CD4-positive, alpha-beta T cell treated with Interleukin-6 for 4 hours (primary cell): ENCODE measurements at places on chromosomes 3 and 15.

DNA sequence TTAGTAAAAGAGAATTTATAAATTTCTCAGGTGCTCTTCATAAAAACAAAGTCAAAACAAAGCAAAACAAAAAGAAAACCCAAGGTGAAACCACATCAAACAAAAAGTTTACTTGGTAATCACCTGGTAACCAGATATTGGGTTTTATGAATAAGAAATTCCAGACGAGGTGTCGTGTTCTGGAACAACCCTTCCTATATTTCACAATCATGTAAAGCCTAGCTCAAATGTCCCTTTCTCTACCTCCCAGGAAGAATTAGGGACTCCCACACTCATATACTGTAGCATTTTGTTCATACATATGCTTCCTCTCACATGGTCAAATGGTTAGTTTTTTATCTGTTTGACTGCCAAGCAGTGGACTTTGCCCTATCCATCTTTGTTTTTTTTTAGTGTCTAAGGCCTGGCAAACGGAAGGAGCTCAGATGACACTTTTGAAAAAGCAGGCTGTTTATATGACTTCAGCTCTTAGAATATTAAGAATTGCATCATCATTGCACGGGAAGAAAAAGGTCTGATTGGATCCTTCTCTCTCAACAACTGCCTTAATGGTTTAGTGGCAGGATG, 326.7 kb upstream of the TBL1XR1 start:
- DNase-seq: no peak

DNA sequence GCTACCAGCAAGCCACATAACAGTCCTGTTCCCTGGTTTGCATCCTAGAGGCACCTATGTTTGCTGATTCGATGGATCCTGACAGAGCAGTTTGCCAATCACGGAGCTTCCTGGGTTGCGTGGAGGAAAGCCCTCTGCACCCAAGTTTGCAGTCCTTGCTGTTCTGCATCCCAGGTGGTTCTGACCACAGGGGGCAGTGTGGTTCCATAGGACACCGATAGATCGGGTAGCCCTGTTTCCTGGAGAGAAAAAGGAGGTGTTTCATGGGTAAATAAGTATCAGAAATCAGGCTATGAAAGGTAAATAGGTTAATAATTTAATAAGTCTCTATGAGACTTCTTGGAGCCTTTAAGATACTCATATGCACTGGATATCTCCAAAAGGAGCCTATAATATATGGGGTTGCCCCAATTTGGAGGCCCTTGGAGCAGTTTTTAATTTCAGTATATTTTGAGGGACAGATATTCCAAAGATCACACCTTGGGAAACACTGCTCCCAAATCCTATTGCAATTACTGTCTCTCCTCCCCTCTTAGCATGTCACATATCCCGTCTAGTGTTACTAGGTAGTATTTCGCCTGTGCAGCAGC, 194.6 kb upstream of the TPM1 start:
- peak; percentile 26 for DNase-seq

DNA sequence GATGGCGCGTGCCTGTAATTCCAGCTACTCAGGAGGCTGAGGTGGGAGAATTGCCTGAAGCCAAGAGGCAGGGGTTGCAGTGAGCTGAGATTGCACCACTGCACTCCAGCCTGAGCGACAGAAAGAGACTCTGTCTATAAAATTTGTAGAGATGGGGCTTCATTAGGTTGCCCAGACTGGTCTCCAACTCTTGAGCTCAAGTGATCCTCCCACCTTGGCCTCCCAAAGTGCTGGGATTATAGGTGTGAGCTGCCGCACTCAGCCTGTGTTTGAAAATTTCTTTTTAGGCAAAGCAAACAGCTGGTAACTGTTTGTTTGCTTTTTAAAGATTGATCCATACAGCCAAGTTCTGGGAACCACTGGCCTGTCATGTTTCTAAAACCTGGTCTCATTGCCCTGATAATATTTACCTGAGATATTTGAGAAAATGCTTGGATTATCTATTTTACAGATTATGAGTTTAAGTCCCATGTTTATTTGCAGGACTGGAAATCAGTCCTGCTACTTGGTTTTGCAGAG, 64.2 kb upstream of the LMOD3 start:
- no peak for DNase-seq

DNA sequence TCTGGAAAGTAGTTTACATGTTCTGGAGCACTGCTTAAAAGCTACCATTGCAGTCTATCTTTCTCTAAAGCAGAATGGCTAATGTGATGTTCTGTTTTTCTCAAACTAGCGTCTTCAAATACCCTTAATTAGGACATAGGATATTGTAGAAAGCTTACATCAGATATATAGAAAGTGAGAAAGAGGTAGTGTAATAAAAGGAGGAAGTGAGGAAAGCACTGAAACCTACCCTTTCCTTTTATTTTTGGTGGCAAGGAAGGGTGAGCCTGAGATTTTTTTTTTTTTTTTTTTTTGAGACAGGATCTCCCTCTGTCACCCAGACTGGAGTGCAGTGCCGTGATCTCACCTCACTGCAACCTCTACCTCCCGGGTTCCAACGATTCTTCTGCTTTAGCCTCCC, 9.4 kb downstream of the SENP2 start:
- DNase-seq: no peak

DNA sequence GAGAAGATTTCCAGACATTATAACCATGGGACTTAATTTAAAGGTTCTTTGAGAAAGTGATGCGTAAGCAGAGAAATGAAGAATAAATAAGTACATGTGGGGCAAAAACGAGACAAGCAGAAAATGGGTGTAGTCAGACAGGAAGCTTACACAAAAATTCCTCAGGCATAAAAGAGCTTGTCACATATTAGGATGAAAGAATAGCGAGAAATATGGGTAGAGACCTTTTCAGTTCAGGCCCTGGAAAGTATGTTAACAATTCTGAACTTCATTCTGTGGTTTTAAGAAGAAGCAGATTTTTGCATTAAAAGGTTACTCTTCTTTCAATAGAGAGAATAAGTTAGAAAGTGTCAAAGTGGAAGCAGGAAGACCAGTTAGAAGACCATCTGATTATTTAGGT, 352.4 kb downstream of the ROBO1 start:
- DNase-seq: no peak

- no peak for DNase-seq
Observed at GRCh38 chr3:197375001-197375441, 76.6 kb upstream of the DLG1 start.

GRCh38 chr3:188008582-188009213, 145.3 kb upstream of the LPP start:
- DNase-seq: no peak

DNA sequence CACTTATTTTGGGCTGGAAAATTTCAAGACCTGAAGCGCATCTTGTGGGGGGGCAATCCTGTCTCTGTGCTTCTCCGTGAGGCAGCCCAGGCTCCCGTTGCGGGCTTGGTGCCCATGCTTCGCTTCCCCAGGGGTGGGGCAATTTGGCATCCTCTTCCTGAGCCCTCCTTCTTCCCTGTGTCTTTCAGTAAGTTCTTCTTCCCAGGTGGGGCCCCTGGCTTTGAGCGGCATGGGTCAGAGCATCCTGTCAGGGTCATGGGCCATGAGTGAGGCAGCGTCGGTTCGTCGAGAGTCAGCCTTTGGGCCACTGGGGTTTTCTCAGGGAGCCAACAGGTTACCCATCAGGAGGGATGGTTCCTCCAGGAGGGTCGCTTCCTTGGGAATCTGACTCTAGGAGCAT, 200.7 kb downstream of the UBE3A start:
- no peak for DNase-seq

DNA sequence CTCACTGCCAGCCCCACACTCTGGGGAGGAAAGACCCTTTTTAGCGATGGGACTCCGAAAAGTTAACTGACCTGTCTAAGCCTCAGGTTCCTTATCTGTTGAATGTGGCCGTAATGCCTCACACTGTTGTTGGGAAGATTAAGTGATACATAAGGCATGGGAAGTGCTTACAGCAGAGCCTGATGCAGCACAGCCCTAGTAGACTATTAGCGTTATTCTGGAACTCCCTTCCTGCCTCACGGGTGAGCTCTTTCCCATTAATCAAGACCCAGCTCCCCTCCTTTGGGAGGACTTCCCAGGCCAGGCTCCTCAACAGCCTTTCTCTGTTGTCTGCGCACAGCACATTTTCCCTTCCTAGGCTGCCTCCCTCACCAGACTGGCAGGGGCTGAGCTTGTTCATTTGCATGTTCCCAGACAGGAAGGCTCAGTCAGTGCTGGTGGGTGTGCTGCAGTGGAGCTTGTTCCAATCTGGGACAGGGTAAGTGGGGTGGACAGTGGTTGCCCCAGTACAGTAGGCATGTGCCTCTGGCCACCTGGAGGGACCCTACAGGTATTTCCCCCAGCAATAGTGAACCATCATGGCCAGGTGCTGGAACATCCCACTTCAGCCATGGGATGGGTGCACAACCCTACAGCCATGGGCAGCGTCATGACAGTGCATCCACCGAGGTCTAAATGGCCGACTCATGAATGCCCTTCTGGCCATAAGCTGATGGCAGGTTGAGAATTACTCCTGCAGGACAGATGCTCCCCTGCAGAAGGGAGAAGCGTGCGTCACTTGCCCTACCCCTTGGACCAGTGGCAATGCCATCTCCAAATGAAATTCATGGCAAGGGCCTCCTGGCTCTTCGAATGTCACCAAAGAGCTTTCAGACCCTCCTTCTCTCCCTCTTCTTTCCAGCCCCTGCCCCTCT, 5.8 kb upstream of the PSTPIP1 start:
- no peak for DNase-seq

DNA sequence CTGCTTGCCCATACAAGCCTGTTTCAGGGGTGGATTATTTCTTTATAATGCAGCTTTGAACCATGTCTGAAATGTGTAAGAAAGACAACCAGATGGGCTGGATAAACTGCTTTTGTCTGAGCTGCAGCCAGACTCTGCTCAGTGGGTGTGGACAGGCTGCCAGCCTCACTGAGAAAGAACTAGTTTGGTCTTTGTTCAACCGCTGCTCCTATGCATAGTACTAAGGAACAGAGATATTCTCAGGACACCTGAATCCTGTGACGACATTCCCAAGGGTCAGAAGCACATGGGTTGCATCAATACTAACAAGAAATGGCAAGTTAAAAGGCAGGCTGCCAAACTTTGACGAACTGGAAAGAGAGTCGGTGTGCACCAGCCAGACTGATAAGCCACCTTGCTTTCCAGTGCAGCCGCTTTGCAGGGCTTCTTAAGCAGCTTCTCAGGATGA, 57.2 kb downstream of the PLD1 start:
- no peak for DNase-seq

DNA sequence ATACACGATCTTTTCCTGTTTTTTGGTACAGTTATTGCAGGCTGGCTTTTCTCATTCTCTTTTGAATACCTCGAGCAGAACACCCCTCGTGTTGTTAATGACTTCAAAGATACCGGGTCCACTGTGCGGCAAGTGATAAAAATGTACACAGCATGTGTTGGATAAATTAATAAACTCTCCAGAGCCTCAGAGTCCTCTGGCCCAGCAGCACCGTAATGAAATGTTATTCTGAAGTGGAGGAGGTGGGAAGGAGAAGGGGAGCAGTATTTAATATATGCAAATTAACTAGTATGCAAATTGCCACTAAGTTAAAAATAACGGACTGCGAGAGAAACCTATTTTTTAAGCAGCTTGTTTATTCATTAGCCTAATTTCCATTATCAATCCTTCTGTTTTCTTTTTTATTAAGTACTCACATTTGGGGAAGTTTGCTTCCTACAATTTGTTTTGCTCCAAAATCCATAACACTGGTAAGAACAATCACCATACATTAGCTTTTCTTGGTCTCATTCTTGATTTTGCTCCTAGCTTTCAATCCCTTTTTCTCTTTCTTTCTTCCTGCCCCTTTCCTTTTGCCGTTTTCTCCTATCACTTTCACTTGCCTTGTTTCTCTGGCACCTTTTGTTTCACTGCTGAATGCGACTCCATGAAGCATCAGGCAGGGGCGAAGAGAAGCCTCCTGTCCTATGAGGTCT, 462.3 kb upstream of the PPP2R3A start:
- no peak for DNase-seq

GRCh38 chr3:125960066-125960424, 8.9 kb upstream of the ROPN1B start:
- no peak for DNase-seq

GRCh38 chr3:190204200-190204599, 83.5 kb upstream of the P3H2 start:
- DNase-seq: no peak

DNA sequence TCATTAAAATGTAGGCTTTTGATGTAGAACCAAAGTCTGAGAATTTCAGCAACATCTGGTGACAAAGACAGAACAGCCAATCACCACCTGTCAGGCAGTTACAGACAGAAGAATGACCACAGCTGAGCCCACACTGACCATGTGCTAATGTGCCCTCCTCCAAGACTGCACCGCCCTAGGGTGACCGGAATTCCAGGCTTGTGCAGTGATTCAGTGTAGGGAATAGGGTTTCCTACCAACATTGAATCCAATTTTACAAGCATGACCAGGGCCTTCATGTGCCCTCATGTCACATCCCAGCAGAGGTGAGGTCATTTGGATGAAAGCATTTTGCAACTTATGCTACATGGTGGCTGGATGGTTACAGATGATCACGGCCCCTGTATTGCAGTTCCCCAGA, 412.5 kb downstream of the SOX2 start:
- no peak for DNase-seq
